Pancreas (tissue), 10 donors: ENCODE measurements at places on chromosomes 1 and 21. TPM values are rescaled to one million over a fixed set of nuclear protein-coding genes. Genes with fewer than 3 reads are reported as not detected.

DNA sequence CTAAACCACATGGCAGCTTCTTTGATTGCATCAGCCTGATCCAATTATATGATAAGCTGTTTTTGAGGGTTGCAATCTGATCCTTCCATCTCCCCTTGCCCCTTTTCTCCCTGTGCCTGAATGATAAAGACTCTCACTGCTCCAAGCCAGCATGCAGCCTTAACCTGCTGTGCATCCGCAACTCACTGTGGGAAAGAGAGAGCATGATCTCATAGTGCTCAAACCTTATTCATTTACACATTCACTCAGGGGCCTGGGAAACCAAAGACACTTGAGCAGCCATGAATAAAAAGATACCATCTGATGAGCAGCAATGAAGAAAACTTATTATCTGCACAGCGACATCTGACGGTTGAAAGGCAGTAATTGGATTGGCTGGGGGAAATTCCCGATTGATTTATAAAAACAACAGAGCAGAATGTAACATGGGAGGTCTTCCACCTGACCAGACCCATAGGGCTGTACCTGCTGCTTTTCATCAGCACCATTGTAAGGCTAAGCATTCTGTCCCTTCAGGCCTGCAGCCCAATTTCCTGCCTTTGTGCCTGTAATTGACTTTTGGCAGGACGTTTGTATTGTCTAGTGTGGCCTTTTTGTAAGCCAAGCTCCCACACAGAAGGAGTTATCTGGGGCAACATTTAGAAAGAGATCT is 62.5 kb downstream of the KIAA0040 start:
- no peak for DNase-seq

DNA sequence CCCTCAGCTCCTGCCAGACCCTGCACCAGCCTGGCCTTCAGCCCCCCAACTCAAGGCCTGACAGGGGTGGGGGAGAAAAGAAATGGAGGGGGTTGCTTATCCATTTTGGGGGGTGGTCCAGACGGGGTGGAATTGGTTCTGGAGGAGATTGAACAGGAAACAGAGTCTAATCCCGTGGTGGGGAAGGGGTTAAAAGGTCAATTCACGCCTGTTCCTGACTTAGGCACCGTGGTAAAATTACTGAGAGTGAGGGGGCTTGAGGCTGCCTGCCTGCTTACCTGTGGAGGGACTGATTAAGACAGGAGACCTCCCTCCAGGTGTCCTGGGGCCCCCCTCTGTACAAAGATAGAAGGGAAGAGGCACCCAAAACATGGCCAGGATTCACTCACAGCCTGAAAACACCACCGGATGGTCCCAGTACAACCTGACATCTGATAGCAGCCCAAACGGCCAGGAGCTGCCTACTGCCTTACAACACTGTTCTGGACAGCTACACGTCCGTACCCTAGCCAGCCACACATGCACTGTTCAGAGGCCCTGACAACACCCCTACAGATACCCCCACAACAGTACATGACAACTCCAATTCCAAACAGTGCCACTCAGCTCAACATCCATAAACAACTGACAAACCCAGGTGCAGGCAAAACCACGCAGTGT is 31.8 kb downstream of the AHDC1 start:
- DNase-seq: no peak

DNA sequence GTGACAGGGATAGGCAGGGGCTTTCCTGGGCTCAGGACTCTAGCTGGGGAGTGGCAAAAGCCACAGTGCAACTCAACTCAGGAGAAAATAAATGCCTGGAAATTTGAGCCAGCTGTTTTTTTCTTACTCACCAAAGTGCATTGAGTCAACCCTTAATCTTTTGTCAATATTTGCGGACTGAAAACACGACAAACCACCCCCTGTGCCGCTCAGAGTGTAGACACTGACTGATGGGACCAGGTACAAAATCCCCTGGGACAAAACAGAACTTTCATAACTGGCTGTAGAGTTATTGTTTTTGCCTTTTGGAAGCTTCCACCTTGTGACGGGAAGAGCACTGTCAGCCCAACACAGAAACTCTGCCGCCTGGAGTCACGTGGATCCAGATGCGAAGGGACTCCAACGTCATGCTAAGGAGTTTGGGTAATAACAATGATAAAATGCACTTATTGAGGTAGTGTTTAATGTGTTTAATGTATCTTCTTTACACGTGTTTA is 164.6 kb downstream of the PLPP3 start:
- DNase-seq: peak; percentile 71

METTL18 gene
- 2.3 TPM for total RNA-seq

YBEY gene
- 4.8 TPM for total RNA-seq

GRCh38 chr1:1631782-1632420 is at the start of gene MMP23B:
Gene MMP23B (plus strand): TSS chr1:1632173. CDS start chr1:1632219, 46 bp downstream.
- DNase-seq: no peak
